Ascending aorta (tissue), 2 donors: ENCODE measurements at places on chromosomes 13 and 19.
A peak's percentile ranks its signal among the peaks of the same experiment; 100 is the strongest.

DNA sequence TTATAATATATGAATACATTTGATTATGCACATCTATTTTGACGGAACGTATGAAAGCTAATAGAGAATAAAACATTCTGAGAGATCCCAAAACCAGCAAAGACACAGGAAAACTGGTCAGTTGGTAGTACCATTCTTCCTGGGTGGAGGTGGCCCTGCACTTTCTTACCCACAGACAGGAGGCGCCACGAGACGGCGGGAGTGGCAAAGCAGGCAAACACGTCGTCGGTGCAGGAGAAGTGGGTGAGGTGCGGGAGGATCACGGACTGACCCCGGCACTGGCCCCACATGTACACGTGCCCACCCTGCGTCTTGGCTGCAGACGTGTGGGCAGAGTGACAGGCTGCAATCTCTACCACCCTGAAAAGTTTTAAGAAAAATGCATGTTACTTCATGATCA, 36.1 kb downstream of the RCBTB1 start:
- DNase-seq = no peak

DNA sequence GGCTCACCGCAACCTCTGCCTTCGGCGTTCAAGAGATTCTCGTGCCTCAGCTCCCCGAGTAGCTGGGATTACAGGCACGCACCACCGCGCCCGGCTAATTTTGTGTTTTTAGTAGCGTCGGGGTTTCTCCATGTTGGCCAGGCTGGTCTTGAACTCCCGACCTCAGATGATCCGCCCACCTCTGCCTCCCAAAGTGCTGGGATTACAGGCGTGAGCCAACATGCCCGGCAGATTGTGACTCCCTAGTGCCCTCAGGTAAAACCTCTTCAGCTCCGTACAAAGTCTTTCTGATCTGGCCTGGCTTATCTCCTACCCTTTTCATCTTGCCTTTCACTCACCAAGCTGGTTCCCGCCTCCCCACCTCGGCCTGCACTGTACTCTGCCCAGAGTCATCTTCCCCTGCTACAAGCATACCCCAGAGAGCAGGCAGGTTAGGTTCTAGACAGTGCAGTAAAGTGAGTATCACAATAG, 15.0 kb downstream of the BICRA start:
- DNase-seq = no peak

- no peak for DNase-seq
Measured at GRCh38 chr13:45370922-45371406, 30.0 kb upstream of the TPT1 start.

DNA sequence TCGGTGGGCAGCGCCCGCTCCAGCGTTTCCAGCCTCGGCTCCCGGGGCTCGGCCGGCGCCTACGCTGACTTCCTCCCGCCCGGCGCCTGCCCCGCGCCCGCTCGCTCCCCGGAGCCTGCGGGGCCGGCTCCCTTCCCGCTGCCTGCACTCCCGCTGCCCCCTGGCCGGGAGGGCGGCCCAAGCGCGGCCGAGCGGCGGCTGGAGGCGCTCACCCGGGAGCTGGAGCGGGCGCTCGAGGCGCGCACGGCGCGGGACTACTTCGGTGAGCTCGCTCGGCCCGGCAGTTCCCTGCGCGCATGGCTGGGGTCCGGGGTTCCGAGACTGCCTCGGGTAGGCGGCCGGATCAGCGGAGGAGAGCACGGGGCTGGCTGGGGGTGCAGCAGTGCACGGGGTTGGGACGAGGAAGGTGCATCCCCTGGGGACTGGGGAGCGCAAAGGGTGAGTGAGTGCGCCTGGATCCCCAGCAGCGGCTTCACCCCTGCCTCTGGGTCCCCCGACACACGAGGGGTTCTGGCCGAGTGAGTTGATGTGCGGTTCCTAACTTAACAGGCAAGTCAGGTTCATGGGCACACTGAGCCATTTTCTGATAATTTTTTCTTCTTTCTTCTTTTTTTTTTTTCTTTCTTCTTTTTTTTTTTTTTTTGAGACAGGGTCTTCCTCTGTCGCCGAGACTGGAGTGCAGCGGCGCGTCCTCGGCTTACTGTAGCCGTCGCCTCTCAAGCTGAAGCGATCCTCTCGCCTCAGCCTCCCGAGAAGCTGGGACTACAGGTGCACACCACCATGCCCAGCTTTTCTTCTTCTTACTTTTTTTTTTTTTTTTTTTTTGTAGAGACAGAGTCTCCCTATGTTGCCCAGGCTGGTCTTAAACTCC, 1.1 kb downstream of the WTIP start:
- DNase-seq = peak; percentile 59

DNA sequence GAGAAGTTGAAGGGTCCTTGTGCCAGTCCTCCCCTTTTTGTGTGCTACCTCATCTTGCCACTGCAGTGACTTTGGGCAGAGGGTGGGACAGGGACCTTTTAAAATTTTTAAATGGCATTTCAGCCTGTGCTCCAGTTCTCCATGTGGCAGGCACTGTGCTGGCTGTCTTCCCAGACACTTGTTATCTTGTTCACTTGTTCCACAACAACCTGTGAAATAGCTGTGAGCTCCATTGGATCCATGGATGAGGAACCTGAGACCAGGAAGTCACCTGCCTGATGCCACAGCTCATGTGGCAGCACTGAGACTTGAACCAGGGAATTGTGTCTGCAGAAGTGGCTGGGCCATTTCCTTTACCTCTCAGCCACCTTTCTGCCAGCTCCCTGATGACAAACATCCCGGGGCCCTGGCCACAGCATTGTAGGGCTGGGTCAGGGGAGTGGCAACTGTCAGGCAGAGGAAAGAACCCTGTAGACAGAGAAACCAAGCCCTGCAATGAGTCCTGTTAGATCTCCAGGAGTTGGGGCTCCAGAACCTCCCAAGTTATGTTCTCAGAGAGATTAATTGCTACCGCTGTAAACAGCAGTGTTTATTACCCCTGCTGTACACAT, 6.4 kb downstream of the EGLN2 start:
- no peak for DNase-seq

GRCh38 chr13:81089371-81090157, 748.6 kb upstream of the SPRY2 start:
- no peak for DNase-seq
